ENCODE measurements at places on chromosomes 1 and 21.

DNA sequence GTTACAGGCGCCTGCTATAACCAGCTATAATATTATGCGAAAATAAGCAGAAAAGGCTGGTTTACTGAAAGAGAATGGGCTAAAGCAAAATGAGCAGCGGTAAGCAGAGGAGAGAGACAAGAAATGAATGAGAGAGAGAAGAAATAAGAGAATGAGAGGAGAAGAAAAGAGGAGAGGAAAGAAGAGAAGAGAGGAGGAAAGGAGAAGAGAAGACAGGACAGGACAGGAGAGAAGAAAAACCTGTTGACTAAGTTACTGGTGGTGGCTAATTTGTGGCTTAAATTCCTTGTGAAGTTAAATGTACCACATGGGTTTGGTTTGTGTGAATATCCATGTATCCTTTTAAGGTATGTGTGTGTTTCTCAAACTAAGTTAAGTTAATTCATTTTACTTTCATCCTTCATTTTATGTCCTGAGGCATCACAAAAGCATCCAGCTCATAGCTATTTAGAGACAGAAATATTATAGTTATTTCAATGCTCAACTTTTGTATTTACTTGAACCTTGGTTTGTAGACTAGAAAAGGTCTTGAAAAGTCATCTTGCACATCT lies 3.1 kb upstream of the DDR2 start:
- no peak for DNase-seq

- DNase-seq: no peak
Observed at GRCh38 chr1:27626031-27626935, 8.7 kb downstream of the FGR start.

- DNase-seq: no peak
Observed at GRCh38 chr1:27581823-27582243, 22.1 kb downstream of the AHDC1 start.

DNA sequence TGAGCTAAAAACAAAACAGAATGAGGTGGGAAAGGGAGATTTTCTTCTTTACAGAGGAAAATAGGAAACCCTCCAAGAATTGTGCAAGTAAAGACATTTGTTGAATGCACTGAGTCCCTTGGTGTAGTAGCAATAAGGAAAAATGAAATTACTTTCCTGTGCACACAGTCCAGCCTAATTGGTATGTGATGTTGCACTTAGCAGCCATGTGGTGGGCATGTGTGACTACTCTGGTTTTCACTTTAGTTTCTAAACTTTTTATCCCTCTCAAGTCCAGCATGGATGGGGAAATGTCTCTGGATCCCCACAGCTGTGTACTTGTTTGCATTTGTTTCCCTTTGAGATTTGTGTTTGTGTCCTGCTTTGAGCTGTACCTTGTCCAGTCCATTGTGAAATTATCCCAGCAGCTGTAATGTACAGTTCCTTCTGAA lies 7.1 kb upstream of the AGO3 start:
- no peak for DNase-seq

DNA sequence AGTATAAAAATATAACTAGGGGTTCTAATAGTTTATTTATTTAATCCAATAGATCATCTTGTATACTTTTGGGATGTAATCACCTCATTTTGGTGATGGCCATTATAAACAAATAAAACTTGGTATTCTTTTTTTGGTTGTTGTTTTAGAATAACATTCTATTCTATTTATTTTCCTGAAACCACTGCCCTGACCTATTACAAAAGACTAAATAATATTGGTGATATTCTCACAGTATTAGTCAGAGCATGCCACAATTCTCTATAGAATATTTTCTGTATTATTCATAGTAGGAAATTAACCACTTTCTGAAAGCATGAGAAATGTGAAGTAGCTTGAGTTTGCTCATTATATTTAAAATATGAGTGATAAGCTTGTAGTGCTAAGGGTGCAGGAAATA lies 54.1 kb upstream of the LRRC7 start:
- no peak for DNase-seq

DNA sequence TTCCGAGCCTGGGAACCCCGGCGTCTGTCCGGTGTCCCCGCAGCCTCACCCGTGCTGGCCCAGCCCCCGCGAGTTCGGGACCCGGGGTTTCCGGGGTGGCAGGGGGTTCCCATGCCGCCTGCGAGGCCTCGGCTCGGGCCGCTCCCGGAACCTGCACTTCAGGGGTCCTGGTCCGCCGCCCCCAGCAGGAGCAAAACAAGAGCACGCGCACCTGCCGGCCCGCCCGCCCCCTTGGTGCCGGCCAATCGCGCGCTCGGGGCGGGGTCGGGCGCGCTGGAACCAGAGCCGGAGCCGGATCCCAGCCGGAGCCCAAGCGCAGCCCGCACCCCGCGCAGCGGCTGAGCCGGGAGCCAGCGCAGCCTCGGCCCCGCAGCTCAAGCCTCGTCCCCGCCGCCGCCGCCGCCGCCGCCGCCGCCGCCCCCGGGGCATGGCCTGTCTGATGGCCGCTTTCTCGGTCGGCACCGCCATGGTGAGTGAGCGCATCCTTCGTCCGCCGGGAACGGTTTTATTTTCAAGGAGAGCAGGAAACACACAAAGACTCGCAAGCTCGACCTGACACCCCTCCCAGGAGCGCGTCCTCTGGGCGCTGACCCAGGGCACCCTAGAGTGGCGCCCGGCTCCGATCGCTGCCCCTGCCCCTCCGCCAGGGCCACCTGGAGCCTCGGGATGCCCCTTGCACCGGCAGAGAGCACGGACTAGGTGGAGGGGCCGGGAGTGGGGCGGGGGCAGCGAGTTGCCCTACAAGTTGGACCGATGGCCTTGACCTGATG lies at the start of gene ABCG1:
Gene ABCG1 (plus strand): TSS at position 305 of the 770 bp plus-strand sequence. CDS start 123 bp downstream, at position 428.
- DNase-seq: peak; percentile 32

GRCh38 chr1:175887981-175888428 lies 144.6 kb upstream of the TNR start:
- no peak for DNase-seq

DNA sequence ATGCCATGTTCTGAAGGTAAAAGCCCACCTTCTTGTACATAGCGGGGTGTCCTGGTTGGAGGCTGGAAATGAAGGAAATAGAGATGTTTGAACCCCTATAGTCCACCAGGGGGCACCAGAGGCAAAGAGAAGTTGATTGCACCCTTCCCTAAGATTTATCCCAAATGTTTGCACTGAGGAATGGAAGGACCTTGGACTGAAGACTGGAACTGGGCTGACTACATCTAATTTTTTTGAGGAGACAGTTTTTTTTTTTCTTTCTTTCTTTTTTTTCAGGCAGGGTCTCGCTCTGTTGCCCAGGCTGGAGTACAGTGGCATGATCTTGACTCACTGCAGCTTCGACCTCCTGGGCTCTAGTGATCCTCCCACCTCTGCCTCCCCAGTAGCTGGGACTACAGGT lies 55.3 kb upstream of the EIF4G3 start:
- DNase-seq: no peak

DNA sequence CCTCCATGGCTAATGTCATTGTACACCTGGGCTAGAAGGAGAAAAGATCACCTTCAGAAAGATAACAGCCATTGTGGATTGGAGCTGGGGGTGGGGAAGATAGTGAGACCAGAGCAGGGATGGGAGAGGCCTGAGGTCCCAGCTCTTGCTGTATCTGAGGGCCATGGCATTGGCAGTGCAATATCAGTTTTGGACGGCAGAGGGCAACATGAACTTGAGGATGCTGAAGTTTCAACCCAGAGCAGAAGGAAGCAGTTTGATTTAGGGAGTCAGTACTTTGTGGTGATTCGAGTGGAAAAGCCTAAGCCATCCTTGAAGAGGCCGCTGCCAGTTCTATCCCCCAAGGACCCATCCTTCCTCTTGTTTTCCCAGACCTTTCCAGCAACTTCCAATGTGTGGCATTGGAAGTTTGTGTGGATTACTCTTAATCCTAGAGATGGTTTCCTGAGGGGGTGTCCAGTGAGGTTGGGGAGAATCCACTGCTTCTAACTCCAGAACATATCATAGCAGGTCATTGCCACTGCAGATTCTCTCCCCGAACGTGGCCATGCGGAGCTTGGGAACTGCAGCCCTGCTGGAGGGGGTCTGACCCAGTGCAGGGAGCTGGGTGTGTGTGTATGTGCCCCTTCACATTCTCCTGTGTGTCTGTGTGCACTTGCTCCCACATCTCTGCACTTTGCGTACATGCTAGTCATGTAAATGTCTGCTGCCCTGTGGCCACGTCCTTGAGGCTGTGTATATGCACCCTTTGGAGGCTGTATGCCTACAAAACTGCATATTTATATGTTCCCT lies 24.1 kb downstream of the SLC26A9 start:
- peak; percentile 51 for DNase-seq

GRCh38 chr1:41888756-41889155 lies 30.0 kb downstream of the HIVEP3 start:
- DNase-seq: no peak

GRCh38 chr1:87615491-87615890 lies 286.8 kb downstream of the LMO4 start:
- DNase-seq: no peak

Measured in stimulated activated naive CD4-positive, alpha-beta T cell treated with Interleukin-2 at 50 U/mL for 16 hours (primary cell).